Activated naive CD4-positive, alpha-beta T cell treated with anti-CD3 and anti-CD28 coated beads, Interleukin-2, amount 50 U/mL, for 16 hours (primary cell): ENCODE measurements at places on chromosomes 13 and 19.

DNA sequence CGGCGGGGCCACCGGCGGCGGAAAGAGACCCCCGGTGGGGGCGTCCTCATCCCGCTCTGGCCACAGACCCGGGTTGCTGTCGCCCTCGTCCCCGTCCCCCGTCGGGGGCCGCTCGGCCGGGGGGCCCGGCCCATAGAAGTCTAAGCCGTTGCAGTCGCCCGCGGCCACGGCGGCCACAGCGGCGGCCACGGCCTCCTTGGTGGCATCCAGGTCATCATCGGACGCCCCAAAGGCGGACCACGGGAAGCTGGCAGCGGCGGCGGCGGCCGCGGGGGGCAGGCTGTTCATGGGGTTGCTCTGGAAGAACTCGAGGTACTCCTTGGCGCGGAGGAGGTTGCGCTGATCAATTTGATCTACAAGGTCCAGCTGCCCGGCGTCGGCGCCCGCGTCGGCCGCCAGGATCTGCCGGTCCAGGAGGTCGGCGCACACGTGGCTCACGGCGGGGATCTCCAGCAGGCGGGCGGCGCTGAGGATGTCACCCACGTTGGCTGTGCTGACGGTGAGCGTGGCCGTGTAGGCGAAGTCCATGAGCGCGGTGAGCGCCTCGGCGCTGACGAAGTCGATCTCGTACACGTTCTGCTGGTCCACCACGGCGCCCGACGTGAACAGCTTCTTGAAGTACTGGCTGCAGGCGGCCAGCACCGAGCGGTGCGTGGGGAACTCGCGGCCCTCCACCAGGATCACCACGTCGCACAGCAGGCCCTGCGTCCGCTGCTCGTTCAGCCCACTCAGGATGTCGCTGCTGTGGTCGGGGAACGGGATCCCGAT lies 12.1 kb downstream of the ZBTB7A start:
- no peak for DNase-seq

- DNase-seq: no peak
Measured at GRCh38 chr19:17255150-17255621, 9.4 kb downstream of the USHBP1 start.

DNA sequence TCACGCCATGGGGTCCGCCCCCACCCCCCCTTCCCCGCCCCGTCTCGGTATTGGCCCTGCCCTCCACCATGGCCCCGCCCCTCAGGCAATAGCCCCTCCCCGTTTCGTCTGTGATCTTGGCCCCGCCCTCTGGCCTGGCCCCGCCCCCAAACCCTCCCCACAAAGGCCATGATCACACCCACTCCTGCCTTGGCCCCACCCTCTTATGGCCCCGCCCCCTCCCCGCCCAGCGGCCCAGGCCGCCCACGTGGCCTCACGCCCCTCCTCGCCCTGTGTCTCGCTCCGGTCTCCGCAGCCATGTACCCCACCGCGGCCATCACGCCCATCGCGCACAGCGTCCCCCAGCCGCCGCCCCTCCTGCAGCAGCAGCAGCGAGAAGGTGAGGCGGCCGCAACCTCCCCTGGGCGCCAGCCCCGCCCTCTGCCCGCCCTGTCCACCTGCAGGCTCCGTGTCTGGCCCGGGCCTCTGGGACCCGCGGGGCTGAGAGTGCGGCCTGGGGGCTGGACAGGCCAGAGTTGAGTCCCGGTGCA lies 61.3 kb downstream of the CELF5 start:
- DNase-seq: peak; percentile 49

DNA sequence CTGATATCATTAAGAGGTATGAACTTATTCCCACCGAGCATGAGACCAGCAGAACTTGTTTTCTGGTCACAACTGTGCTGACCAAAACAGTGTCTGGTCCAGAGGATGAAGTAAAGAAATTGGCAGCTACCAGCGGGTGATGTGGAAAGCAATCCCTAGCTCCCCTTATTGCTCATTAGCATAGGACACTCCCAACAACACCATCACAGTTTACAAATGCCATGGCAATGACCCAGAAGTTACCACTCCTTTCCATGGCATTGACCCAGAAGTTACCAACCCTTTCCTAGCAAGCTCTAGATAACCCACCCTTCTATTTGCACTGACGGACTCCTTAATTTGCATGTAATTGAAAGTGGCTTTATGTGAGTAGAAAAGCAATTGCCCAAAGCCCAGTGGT lies 1856.1 kb downstream of the OLFM4 start:
- DNase-seq: no peak

DNA sequence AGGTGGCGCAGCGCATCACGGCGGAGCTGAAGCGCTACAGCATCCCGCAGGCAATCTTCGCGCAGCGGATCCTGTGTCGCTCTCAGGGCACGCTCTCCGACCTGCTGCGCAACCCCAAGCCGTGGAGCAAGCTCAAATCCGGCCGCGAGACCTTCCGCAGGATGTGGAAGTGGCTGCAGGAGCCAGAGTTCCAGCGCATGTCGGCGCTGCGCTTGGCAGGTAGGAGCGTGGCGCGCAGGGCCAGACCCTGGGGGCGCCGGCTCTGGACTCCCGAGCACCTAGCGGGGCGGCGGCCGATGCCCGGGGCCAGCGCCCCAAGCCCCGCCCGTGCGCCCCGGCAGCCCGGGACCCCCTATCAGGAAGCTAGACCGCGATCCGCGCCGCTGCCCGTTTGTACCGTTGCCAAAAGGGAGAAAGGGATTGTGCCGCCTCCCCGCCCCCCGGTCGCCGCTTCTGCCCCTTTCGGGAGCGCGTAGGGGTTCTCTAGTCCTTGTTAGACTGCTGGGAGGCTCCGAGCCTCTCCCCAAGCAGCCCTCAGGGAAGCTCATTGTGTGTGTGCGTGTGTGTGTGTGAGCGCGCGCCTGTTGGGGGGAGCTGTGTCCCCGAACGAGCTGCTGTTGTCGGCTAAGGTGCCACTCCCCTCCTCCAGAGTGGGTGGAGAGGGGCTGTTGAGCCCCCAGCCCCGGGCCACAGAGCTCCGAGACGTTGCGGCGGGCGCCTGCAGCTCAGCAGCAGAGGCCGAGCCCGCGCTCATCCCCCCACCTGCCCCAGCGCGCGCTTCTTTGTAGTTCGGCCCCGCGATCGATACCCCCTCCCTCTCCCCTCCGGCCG lies 1.5 kb downstream of the ONECUT3 start:
- no peak for DNase-seq

DNA sequence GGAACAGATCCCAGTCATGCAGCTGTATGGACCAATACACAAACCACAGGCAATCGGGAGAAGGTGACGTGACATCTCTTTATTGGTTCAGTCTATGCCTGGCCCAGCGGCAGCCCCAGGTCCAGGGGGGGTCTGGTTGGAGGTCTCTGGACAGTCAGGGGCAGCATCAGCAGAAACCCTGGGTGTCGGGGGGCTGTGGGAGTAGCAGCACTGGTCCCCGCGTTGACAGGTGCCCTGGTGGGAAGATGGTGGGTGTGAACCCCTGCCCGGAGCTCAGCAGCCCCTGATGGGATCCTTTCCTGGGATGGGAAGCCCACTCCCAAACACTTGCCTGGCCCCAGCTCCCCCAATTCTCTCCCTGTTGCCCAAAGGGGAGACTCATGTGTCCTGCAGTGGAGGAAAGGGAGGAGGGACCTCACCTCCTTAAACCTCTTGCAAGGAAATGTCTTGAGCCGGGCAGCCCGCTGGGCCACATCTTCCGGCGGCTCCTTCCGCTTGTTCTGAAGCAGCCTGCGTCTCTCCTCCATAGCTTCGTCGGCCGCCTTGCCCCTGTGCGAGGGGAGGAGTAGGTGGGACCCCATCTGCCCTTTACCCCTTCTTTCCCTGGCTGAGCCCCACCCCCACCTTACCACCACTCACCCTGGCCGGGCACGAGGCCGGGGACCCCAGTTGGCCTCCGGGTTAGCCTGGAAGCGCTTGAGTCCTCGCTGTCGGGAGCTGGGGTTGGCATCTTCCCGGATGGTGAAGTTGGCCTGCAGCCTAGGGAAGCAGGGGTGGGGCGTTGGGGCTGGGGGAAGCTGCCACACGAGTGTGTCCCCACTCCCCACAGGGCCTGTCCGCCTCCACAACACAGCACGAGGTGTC lies 2.4 kb upstream of the LYL1 start:
- no peak for DNase-seq

DNA sequence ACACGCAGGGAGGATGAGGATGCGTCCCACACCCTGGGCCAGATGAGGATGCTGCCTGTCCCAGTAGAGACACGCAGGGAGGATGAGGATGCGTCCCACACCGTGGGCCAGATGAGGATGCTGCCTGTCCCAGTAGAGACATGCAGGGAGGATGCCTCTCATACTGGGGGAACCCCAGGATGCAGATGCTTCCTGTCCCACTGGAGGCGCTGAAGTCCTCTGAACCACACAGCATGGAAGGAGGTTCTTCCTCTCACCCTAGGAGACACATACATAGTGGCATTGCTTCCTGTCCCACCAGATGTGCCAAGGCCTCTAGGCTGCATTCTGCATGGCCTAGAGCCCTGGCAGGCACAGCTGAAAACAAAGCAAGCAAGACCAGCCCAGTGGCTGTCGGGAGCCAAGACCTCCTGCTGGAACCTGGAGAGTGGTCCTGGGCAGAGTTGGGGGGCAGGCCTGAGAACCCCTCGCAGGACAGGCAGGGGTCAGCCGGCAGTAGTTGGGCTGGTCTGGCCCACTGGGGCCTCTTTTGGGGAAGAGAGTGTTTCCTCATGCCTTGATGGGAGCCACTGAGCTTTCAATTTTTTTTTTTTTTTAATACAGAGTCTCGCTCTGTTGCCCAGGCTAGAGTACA lies 4.3 kb downstream of the HPN start:
- peak; percentile 48 for DNase-seq

DNA sequence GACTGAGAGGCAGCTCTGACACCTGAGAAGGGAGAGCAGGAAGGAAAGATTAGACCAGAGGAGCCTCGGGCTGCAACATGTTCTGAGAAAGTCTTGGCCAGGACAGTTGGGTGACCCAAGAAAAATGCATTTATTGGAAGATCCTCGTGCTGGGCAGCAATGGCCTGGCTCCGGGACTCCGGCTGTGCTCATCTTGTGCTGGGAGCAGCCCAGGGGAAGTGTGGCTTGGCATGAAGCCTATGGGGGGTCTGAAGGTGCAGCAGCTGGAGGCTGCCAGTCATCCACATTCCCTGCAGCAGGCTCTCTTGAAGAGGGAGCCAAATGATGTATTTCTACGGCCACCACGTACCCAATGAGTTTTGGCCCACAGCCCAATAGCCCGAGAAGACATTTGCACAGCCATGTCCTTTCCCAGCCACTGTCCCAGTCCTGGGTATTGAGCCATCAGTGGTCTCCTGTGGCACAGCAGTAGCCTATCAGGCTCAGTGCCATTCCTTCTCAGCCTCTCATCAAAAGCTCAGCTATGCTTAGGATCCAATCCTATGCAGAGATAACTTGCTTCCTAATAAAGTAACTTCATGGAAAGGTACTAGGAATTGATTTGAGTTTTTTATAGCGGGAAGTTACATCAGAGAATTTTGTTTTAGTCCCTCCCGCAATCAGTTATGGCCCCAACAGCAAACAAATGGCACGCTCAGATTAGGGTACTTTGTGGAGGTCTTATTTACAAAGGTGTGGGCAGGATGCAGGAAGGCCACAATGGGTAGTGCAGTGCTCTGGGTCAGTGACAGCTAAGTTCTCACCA lies 76.0 kb upstream of the MEDAG start:
- DNase-seq: no peak

DNA sequence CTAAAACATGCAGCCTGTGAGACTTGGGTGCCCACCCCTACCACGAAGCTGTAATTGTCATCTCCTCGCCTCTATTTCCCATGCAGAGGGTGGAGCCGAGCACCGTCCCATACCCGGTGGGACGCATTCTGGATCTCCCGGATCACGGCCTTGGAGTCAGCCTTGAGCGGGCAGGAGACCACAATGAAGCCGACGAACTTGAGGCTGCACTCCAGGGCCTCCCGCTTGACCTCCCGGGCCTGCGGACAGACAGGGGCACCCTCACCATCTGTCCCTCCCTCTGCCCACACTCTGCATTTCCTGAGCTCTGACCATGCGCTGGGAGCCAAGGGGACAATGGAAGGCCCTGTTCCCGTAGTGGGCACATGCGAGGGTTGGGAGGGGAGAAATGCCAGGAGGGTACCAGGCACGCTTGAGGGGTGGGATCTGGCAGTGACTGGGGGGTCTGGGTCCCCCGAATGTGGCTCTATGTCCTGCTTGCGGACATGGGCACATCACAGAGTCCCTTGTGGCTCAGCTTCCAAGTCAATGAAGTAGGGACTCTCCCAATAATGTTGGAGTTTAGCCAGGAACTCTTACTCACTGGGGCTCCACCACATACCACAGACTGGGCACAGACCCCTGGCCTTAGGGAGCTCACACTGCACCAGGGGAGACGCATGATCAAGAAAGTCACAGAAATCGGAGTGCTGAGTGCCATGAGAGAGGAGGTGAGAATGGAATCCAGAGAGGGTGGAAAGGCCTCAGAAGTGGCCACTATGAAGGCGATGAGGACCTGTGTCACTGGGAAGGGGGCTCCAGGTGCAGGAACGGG lies 9.2 kb upstream of the GMIP start:
- DNase-seq: no peak

DNA sequence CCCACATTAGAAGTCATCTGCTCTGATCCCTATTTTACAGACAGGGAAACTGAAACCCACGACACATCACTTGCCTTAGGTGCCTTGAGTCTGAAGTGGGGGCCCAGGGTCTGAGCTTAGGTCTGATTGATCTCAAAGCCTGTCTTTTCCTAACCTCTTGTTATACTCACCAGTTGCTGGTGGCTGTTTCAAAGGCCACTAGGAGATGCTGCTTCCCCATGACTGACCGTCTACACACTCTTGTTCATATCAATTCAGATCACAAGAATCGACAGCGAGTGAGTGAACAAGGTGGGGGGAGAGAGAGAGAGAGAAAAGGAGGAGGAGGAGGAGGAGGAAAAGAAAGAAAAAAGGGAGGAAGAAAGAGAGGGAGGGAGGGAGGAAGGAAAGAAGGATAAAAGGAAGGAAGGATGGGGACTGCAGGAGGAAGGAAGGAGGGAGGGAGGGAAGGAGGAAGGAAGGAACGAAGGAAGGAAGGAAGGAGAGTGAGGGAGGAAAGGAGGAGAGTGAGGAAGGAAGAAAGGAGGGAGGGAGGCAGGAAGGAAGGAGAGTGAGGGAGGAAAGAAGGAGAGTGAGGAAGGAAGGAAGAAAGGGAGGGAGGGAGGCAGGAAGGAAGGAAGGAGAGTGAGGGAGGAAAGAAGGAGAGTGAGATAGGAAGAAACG lies 3.3 kb downstream of the OR10H1 start:
- DNase-seq: peak; percentile 19

DNA sequence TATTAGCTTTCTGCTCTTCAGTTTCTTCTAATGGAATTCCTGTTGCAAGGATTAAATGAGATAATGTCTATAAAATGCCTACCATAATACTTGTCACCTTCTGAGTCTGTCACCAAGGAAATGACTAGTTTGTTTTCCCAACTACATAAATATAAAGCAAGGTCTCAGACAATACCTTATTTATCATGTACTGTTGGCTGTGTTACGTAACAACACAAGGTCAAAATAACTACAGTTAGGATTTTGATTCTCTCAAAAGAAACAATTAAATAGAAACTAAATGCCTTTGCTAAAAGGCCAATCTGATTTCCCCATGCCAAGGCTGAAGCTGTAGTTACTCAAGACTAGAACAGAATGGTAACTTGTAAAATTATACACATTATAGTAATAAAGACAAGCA lies 134.5 kb downstream of the PCDH9 start:
- no peak for DNase-seq

- no peak for DNase-seq
Measured at GRCh38 chr13:25319771-25320170, 18.3 kb downstream of the NUP58 start.

- no peak for DNase-seq
Measured at GRCh38 chr19:17647071-17648020, 40.8 kb downstream of the UNC13A start.
